ENCODE measurements at places on chromosomes 7 and 10. TPM values are rescaled to one million over a fixed set of nuclear protein-coding genes. Genes with fewer than 3 reads are reported as not detected.

Gene HEPACAM2
- total RNA-seq: not detected

Gene CXCL12
- not detected for total RNA-seq

Gene LRRC4
- not detected for total RNA-seq

Gene TMEM236
- total RNA-seq: 0.05 TPM

Gene FAM180A
- total RNA-seq: not detected

Gene RAMP3
- not detected for total RNA-seq

Gene EPDR1
- total RNA-seq: 0.19 TPM

Gene SPDYE2B
- total RNA-seq: not detected

Gene ANKRD1
- not detected for total RNA-seq

Gene TMEM140
- 20.1 TPM for total RNA-seq

Gene ZNF488
- total RNA-seq: not detected

Gene OR2A12
- not detected for total RNA-seq

Gene PLAU
- 0.48 TPM for total RNA-seq

Gene ATG9B
- total RNA-seq: 15.7 TPM

Gene CABCOCO1
- not detected for total RNA-seq

Gene HOXA7
- total RNA-seq: not detected

Gene IDI2
- total RNA-seq: not detected

Gene MMP21
- not detected for total RNA-seq

Gene PTPRZ1
- total RNA-seq: not detected

Gene ASZ1
- not detected for total RNA-seq

Gene C10orf62
- total RNA-seq: not detected

Gene ZNF789
- 26.8 TPM for total RNA-seq

Gene ASAH2
- 1.6 TPM for total RNA-seq

Gene ZEB1
- total RNA-seq: 35.5 TPM

All from activated naive CD4-positive, alpha-beta T cell treated with anti-CD3 and anti-CD28 coated beads, Interleukin-2, amount 10 ng/mL, durations not matched to agents 5 hours and 36 hours (primary cell).